ENCODE measurements at places on chromosomes 7 and 10.

GRCh38 chr10:71204746-71205145 is 7.6 kb upstream of the UNC5B start:
- no peaks in the 10 kb centered on the region for H3K36me3 ChIP-seq
- peaks cover 5% of the 10 kb centered on the region for H3K27me3 ChIP-seq
- DNase-seq = no peak
- no peak overlapping the region for H3K27ac ChIP-seq
- no peaks in the 10 kb centered on the region for H3K4me1 ChIP-seq

- no peak overlapping the region for H3K4me3 ChIP-seq
- H3K36me3 ChIP-seq = no peaks in the 10 kb centered on the region
- H3K27me3 ChIP-seq = no peaks in the 10 kb centered on the region
Observed at GRCh38 chr10:44874166-44874565, 37.0 kb upstream of the TMEM72 start.

DNA sequence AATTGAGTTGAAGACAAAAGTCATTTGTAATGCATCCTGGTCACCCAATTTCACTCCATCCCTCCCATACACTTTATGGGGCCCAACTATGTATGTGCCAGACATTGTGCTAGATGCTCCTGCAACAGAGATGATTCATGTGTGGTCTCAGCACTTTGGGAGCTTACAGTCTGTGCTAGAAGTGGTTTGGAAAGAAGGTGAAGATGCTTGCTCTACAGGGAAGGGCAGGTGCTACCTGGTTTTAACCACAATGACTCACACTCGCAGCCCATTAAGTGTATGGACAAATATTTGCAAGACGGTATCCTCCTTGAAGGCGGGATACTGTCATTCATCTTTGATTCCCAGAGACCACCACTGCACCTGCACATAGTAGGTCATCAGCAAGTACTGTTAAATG is 257.6 kb downstream of the OTUD1 start:
- peaks cover 4% of the 10 kb centered on the region for H3K4me1 ChIP-seq
- no peak for DNase-seq
- H3K36me3 ChIP-seq = no peaks in the 10 kb centered on the region
- peaks cover 60% of the 10 kb centered on the region for H3K27me3 ChIP-seq

DNA sequence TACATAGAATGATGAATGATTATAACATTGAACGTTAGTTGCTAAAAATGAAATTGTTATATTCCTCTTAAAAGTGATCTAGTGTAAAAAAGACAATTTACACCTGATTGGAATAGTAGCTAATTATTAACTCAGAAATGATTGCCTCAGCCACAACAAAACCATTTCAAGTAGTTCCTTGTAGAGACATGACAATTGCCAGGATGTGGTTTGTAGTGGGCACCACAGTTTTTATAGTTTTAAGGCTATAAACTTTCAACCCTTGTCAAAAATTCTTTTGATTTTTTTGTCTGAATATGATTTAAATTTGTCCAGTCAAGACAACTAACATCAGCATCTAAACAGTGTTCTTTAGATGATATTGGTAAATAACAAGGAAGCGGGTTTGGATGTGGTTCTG is 145.2 kb downstream of the SUGCT start:
- no peaks in the 10 kb centered on the region for H3K27me3 ChIP-seq
- H3K27ac ChIP-seq = no peak overlapping the region
- no peak overlapping the region for H3K4me3 ChIP-seq
- DNase-seq = no peak
- no peaks in the 10 kb centered on the region for H3K4me1 ChIP-seq

DNA sequence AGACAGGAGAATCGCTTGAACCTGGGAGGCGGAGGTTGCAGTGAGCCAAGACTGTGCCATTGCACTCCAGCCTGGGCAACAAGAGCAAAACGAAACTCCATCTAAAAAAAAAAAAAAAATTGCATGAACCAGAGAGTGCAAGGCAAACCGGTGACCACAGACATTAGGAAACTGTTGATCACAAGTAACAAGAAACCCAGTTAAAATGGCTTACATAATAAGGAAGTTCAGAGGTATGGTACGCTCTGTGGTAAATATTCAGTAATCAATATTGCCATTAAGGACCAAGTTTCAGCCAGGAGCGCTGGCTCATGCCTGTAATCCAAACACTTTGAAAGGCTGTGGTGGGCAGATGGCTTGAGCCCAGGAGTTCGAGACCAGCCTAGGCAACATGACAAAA is 9.2 kb upstream of the NT5C2 start:
- H3K4me1 ChIP-seq = peaks cover 3% of the 10 kb centered on the region
- no peaks in the 10 kb centered on the region for H3K27me3 ChIP-seq
- no peak overlapping the region for H3K4me3 ChIP-seq
- no peak for DNase-seq
- no peak overlapping the region for H3K27ac ChIP-seq

DNA sequence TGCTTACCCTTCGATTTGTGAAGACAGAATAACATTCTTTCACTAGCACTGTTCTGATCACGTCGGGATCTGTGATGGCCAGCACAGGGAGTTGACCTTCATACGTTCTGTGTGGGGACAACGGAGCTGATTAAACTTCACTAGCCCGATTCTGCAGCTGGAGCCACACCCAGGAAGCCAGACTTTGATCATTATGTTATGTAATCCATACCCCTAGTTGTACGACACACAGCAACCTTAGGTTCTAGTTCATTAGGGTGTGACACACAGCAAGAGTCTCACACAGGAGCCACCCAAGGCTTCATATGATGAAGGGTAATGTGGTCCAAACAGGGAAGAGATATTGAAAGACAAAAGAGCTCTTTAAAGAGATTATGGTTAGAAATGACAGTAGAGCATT is 7.2 kb downstream of the CYP3A5 start:
- no peak for DNase-seq
- no peaks in the 10 kb centered on the region for H3K27me3 ChIP-seq

DNA sequence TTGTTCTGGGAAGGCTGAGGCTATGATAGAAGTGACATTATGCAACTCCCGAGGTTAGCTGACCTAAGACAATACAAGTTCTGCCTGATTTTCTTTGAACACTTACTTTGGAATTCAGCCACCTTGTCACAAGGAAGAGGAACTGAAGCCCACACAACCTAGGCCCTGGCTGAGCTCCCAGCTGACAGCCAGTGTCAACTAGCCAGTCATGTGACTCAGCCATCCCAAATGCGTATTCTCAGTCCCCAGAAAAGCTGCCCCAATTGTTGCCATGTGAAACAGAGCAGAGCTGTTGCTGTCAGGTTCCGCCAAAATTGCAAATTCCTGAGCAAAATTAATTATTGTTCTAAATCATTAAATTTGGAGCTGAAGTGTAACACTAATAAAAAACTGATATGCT is 1010.0 kb downstream of the XPNPEP1 start:
- no peak overlapping the region for H3K4me3 ChIP-seq
- H3K27ac ChIP-seq = no peak overlapping the region
- no peaks in the 10 kb centered on the region for H3K36me3 ChIP-seq

DNA sequence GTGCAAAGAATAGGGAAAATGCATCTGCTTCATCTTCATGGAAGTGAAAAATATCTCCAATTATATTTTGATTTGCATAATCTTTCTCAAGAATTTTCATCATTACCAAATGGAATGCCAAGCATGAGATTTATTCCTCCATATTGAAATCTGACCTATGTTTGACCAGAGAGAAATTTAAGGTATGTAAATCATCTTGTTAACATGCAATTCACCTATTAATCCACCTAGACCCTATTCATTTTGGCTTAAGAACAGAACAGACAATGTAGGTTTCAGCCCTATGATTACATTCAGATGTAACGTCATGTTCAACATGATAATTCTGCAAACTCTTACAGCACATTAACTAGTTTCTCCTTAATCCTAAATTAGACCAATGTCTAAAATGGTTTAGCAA is 30.8 kb upstream of the TMEM140 start:
- H3K4me3 ChIP-seq = no peak overlapping the region
- DNase-seq = no peak
- no peak overlapping the region for H3K27ac ChIP-seq
- H3K27me3 ChIP-seq = no peaks in the 10 kb centered on the region
- H3K4me1 ChIP-seq = no peaks in the 10 kb centered on the region

GRCh38 chr7:55367283-55367840 is 2.2 kb downstream of the LANCL2 start:
- no peaks in the 10 kb centered on the region for H3K27me3 ChIP-seq
- no peaks in the 10 kb centered on the region for H3K36me3 ChIP-seq
- H3K4me3 ChIP-seq = peak overlapping the region; percentile 98
- H3K27ac ChIP-seq = peak overlapping the region; percentile 99

DNA sequence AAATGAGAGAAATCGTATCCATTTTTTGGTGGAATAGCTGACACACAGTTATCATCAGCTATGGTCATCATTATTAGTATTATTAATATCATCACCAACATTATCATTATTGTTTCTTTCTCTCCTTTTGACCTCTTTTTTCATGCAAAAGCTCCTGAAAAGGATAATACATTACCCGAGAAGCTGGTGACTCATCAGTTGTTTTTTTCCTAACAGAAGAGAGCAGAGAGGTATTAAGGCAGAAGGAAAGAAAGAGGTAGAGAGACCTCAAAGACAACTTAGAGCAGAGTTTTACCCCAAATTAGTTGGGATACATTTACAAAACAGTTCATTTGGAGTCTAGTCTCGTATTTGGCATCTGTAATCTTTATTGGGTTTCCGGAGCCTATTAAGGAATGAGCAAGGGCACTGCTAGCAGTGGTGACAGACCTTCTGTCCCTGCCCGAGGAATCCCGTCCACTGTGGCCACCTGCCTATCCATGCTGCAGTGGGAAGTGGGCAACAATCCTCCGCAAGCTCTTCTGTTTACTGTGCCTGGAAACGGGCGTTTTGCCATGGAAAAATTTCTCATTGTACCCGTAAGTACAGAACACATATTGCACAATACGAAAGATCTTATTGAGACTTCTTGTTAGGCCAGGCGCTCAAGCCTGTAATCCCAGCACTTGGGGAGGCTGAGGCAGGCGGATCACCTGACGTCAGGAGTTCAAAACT is 170.0 kb upstream of the MKLN1 start:
- no peaks in the 10 kb centered on the region for H3K36me3 ChIP-seq
- no peak for DNase-seq
- H3K4me1 ChIP-seq = no peaks in the 10 kb centered on the region
- no peak overlapping the region for H3K27ac ChIP-seq
- no peak overlapping the region for H3K4me3 ChIP-seq
- H3K27me3 ChIP-seq = no peaks in the 10 kb centered on the region

GRCh38 chr7:24325708-24326107 is 41.7 kb downstream of the NPY start:
- no peak overlapping the region for H3K4me3 ChIP-seq
- H3K27me3 ChIP-seq = no peaks in the 10 kb centered on the region
- H3K36me3 ChIP-seq = no peaks in the 10 kb centered on the region
- H3K4me1 ChIP-seq = no peaks in the 10 kb centered on the region
- no peak for DNase-seq

DNA sequence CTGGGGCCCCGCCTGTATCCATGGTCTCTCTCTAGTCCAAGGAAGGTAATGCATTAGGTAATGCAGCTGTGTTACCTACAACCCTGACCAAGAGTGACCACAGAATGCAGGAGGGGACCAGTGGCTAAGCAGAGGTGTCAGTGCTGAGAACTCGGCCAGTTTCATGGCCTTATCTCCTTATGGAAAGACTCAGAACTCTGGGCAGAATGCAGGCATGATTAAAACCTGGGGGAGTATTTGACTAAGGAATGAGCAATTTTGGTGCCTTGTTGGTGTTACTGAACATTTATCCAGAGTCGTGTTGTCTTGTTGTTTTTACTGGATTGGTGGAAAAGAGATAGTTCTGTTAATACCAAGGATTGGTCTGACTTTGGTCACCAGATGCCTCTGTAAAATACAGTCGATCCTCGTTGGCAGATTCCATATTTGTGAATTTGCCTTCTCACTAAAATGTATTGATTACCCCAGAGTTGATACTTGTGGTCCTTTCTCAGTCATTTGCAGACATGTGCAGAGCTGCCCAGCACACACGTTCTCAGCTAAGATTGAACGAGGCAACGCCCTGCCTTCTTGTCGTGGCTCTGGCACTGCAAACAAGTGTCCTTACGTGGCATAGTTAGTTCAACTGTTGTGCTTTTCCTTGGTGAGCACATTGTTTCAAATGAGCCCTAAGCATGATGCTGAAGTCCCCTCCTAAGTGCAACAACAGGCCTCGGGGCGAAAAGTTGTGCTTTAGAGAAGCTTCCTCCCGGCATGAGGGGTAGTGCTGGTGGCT is 135.7 kb upstream of the BTBD16 start:
- H3K36me3 ChIP-seq = no peaks in the 10 kb centered on the region
- no peaks in the 10 kb centered on the region for H3K27me3 ChIP-seq
- H3K4me1 ChIP-seq = peaks cover 7% of the 10 kb centered on the region
- DNase-seq = no peak

- H3K27me3 ChIP-seq = no peaks in the 10 kb centered on the region
- no peak overlapping the region for H3K4me3 ChIP-seq
- H3K27ac ChIP-seq = no peak overlapping the region
- no peak for DNase-seq
Observed at GRCh38 chr10:51367127-51367526, 292.8 kb downstream of the PRKG1 start.

GRCh38 chr10:51773681-51774080 is 74.3 kb upstream of the CSTF2T start:
- H3K4me1 ChIP-seq = peaks cover 4% of the 10 kb centered on the region
- H3K27me3 ChIP-seq = no peaks in the 10 kb centered on the region
- H3K27ac ChIP-seq = no peak overlapping the region
- DNase-seq = no peak
- no peak overlapping the region for H3K4me3 ChIP-seq

DNA sequence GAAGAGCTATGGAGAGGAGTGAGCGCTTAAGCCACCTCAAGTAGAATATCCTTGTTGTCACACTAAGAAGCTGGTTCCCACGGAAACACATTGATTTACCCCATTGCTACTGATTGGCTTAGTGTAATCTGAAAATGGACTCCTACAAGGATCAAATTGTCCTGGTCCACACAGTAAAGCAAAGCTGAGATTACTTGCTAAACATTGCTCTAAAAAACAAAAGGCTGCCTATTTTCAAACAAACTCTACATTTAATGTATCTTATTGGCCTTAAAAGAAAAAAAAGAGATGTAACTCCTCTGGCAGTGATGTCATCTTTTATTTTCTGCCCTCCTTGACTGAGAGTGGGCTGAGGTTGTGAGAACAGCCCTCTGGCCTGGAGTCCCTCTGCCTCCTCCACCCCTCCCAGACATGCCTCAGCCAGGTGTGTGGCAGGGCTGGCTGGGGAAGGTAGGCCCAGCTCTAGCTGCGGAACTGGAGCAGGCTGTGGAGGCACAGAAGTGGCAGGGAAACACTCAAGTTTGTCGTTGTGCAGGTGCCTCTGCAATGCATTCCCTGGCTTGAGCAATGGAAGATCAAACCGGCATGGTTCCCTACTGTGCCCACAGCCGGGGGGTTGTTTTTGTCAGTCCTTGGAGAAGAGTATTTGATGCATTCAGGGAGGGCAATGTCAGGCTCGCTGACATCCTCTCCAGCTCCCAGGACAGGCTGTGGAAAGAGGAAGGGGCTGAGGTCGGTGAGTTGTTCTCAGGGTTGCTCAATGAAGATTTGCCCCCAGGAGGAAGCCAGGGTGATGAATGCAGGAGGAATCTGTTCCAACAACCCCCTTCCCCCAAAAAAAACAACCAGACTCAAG is 9.1 kb downstream of the KLF6 start:
- no peaks in the 10 kb centered on the region for H3K4me1 ChIP-seq
- H3K36me3 ChIP-seq = peaks cover 36% of the 10 kb centered on the region
- peak overlapping the region; percentile 70 for H3K27ac ChIP-seq
- H3K4me3 ChIP-seq = no peak overlapping the region

- no peak overlapping the region for H3K4me3 ChIP-seq
- H3K27ac ChIP-seq = no peak overlapping the region
- no peaks in the 10 kb centered on the region for H3K27me3 ChIP-seq
- no peaks in the 10 kb centered on the region for H3K4me1 ChIP-seq
- H3K36me3 ChIP-seq = no peaks in the 10 kb centered on the region
Observed at GRCh38 chr7:17709127-17709526, 231.2 kb downstream of the SNX13 start.

Measured in H1 (cell line).